CD4-positive, alpha-beta T cell treated with Interleukin-12 subunit alpha and Interleukin-12 subunit beta, for 1 hour (primary cell): ENCODE measurements at places on chromosomes 12 and 14.

- DNase-seq, result no peak
Measured at GRCh38 chr14:95229749-95230148, 72.4 kb upstream of the DICER1 start.

GRCh38 chr12:64082116-64082515 lies 140.0 kb downstream of the KICS2 start:
- no peak for DNase-seq

DNA sequence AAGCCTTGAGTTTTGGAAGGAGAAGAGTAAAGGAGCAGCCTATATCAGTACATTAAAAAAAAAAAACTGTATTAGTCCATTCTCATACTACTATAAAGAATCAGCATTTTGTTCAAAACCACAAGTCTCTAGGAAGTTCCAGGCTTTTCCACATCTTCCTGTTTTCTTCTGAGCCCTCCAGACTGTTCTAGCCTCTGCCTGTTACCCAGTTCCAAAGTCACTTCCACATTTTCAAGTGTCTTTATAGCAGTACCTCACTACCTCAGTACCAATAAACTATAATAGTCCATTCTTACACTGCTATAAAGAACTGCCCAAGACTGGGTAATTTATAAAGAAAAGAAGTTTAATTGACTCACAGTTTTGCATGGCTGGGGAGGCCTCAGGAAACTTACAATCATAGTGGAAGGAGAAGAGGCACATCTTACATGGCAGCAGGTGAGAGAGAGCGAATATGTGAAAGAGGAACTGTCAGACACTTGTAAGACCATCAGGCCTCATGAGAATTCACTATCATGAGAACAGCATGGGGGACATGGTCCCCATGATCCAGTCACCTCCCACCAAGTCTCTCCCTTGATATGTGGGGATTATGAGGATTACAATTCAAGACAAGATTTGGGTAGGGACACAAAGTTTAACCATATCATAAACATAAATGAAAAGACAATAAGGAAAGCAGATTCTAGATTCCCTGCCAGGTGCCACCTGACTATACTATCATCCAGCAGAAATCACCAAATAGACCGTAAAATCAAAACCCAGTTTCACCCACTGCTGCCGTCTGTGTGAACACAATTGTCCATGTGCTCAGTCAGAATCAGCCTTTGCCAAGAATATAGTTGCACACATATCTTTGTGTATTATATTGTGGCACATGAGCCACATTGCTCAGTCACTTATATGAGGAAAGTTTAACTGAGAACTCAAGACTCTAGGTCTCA lies 27.8 kb downstream of the TOGARAM1 start:
- DNase-seq, result no peak

DNA sequence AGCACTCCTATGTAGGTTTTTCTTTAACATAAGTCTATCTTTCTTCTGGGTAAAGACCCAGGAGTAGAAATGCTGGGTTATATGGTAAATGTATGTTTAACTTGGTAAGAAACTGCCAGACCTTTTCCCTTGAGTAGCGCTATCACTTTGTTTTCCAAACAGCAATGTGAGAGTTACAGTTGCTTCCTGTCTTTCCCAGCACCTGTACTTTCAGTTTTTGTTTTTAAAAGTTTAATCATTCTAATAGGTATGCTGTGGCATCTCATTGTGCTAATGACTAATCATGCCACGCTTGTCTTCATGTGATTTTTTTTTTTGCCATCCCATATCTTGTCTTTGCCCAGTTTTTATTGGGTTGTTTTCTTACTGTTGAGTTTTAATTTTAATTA lies 28.1 kb downstream of the GIT2 start:
- peak; percentile 45 for DNase-seq

DNA sequence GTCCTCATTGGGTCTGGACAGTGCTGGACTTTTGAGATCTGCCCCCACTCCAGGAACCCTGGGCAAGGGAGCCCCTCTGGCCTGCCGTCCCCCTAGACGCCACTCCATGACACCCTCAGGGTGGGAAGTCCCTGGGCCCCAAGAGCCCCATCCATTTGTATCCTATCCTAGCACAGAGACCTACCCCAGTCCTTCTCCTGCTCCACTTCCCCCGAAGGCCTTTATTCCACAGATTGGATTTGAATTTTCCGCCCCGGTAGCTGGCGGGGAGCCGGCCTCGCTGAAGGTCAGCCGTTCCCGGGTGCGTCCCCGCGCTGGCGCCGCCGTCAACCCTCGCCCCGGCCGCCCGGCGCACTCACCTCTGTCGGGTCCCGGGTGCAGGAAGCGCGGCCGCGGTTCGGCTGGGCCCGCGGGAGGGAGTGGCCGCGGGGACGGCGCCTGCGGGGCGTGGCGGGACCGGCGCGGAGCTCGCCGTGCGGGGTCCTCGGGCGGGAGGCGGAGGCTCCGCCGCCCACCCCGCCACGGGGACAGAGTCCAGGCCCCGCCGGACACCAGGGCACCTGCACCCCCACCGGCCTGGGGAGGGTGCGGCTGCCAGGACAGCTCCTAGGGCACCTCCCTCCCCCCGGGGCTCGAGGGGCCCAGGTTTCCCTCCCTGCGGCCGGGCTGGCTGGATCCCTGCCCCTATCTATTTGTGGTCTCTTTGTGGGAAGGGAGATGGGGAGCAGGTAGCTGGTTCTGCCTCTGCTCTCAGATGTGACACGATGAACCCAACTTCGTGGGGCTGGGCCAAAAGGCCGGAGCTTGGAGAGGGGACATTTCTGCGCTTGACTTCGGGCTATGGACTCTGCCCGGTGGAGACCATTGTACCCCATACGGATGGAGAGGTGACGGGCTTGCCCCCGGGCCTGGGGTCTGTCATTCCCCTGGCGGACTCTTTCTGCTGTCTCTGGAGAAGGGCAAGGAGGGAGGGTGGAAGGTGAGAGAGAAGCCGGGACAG lies 19.9 kb upstream of the GPR68 start:
- no peak for DNase-seq

DNA sequence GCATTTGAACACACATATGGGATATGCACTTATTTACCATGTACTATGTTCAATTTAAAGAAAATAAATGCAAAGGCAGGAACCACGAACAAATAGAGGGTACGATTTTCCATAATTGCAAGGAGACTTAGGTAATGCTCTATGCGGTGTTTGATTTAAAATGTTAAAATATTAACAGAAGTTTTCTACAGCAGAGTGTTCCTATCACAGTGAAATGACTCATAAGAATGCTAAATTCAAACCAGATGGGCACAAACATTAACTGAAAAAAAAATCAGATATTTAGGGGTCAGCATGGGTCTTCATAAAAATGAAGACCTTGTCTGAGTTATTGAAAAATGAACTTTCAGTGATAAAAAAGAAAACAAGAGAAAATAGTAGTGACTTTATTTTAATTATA lies 65.4 kb downstream of the LLPH start:
- DNase-seq, result no peak

GRCh38 chr14:99524804-99525698 lies 43.8 kb downstream of the CCNK start:
- no peak for DNase-seq

GRCh38 chr14:42095155-42095554 lies 488.5 kb downstream of the LRFN5 start:
- DNase-seq, result no peak

DNA sequence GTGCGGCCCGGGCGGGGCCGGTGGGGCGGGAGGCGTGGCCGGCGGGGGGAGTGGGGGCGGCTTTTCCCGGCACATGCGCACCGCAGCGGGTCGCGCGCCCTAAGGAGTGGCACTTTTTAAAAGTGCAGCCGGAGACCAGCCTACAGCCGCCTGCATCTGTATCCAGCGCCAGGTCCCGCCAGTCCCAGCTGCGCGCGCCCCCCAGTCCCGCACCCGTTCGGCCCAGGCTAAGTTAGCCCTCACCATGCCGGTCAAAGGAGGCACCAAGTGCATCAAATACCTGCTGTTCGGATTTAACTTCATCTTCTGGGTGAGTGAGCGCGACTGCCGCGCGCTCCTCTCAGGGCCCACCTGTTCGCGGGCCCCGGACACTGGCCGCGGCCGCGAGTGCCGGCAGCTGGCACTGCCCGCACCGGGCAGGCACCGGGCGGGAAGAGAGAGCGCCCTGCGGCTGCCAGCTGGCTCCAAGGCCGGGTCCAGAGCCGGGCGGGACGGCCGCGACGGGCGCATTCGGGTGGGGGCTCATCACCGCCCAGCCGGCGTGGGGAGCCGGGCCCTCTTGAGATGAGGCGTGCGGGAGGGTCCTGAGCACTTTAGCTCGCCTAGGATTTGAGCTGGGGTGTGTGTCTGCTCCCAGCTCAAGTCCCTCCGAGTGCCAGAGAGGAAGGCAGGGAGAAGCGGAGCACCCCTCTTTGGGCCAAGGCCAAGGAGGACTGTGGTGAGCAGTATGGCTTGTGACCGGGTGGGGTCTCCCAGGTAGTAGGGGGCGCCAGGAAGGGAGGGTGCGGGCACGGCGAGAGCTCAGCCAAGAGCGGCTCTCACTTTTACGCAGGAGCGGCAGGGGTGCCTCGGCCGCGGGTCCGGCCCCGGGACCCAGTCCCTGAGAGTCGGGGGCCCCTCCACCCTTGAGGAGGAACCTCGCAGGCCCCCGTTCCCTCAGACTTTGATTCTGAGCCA lies at the start of gene CD9:
Gene CD9, plus strand, starts transcription at position 145 of the 957 bp plus-strand sequence. Its CDS starts 100 bp downstream, at position 245.
- DNase-seq, result peak; percentile 18

- no peak for DNase-seq
Measured at GRCh38 chr12:7571257-7571656, 67.7 kb upstream of the CD163 start.

- no peak for DNase-seq
Measured at GRCh38 chr14:69342928-69343525, 55.1 kb downstream of the ERH start.

- peak; percentile 57 for DNase-seq
Measured at GRCh38 chr12:12723681-12724420, 6.7 kb downstream of the CDKN1B start.

GRCh38 chr12:113135178-113136127 lies at the start of gene RASAL1:
Gene RASAL1, minus strand, starts transcription at chr12:113135761. Its CDS starts 299 bp downstream, at chr12:113135462.
- DNase-seq, result peak; percentile 76

- DNase-seq, result no peak
Measured at GRCh38 chr12:130552483-130552996, 163.6 kb downstream of the RIMBP2 start.

DNA sequence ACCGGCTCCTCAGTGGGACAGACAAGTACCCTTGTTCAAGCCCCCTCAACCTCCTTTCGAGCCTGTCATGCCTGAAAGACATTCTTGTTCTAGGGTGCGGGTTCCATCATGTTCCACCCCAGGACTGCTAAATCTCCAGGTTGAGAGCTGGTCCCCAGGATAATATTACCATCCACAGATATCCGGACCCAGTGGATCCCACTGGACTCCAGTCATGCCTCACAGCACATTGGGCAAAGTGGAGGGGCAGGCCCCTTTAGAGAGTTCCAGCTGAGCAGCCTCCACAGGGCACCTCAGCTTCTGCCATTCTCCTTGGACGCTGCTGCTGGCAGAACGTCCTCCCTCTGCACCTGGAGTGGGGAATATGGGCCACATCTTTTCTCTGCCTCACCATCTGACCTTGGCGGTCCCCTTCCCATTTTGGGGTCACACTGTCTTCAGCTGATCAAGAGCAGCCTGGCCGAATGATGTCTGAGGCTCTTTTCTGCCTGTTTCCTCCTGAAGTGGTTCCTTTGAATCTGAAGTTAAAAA lies 137.4 kb downstream of the BCL11B start:
- no peak for DNase-seq

GRCh38 chr12:102095677-102096263 lies 24.1 kb downstream of the NUP37 start:
- DNase-seq, result peak; percentile 13

- no peak for DNase-seq
Measured at GRCh38 chr14:94897082-94897481, 127.2 kb upstream of the GSC start.

DNA sequence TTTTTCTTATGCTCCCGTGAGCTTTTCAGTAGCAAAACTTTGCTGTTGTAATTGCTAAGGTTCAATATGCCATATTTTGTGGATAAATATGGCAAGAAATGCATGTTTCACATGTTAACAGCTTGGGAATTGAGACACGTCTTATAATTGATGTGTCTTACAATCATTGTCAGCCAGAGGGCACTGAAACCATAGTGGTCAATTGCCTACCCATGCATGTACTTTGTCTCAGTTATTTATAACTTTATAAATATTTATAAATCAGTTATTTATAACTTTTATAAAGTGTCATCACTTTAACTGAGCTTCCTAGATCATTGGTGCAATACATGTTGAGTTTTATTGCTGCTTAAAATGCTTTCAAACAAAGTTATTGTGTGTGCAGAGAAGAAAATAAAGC lies 82.0 kb downstream of the CATSPERB start:
- DNase-seq, result peak; percentile 46

DNA sequence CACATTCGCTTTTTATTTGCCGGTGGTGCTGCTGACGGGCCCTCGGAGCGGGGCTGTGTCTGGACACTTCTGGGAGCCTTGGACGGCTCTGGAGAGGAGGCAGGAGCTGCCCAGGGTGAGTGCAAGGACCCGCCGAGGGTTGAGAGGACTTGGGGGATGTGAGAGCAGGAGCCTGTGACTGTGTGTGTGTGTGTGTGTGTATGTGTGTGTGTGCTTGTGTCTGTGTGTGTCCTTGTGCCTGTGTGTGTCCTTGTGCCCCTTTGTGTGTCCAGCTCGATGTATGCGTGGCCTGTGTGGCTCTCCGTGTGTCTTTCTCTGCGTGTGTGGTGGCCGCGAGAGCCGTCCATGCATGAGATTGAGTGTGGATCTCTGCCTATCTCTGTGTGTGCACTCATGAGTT lies 179.6 kb upstream of the MYL2 start:
- DNase-seq, result no peak

DNA sequence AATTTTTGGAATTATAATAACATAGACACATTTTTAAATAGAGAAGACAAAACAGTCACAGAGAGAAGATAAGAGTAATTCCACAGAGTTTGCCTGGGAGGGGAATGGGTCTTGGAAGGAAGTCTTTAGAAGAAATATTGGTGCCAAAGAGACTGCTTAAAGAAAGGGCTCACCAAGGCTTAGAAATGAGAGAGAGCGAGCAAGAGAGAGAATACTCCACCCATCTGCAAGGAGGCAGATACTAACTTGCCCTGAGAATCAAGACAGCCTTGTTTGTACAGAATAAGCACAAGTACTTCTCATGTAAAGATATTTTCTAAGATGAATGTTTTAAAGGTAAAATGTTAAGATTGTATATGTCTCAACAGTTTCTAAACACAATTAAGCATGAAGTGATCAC lies 165.5 kb downstream of the SLC38A4 start:
- DNase-seq, result no peak

DNA sequence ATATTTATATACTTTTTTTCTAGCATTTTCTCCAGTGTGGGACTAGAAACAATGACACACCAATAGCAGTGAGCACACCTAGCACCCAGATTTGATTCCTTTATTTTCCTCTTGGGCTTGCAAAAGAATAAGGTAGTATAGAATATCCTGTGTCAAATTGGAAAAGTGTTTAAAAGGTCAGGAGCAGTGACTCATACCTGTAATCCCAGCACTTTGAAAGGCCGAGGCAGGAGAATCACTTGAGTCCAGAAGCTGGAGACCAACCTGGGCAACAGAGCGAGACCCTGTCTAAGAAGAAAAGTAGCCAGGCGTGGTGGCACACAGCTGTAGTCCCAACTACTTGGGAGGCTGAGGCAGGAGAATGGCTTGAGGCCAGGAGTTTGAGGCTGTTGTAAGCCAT lies 53.8 kb upstream of the SGPP1 start:
- no peak for DNase-seq
